WTC11 (cell line): ENCODE measurements at places on chromosomes 5 and 9. TPM values are rescaled to one million over a fixed set of nuclear protein-coding genes. Genes with fewer than 3 reads are reported as not detected.

GFRA3 gene
- total RNA-seq, result 0.69 to 1.3 TPM (median 0.94 TPM) in 3 replicates

RORB gene
- total RNA-seq, result 4.1 to 8.7 TPM (median 4.5 TPM) in 3 replicates

SLC6A18 gene
- not detected in 3 replicates for total RNA-seq

NUDT2 gene
- 17.3 to 18.3 TPM (median 17.8 TPM) in 3 replicates for total RNA-seq

GABRB2 gene
- 0.32 to 0.79 TPM (median 0.53 TPM) in 3 replicates for total RNA-seq

OR1J2 gene
- total RNA-seq, result not detected in 3 replicates

ELOVL7 gene
- total RNA-seq, result 7.1 to 8.5 TPM (median 7.8 TPM) in 3 replicates

GLRA1 gene
- not detected in 3 replicates for total RNA-seq

ADGRV1 gene
- 69.5 to 74.5 TPM (median 69.8 TPM) in 3 replicates for total RNA-seq

CCL21 gene
- total RNA-seq, result 0.37 TPM in 1 of 3 replicates, not detected in the others

PCDHB14 gene
- 2.6 to 3.5 TPM (median 2.8 TPM) in 3 replicates for total RNA-seq

SLC36A2 gene
- not detected in 3 replicates for total RNA-seq

DAB2IP gene
- total RNA-seq, result 35.0 to 52.6 TPM (median 35.7 TPM) in 3 replicates

UNC5A gene
- total RNA-seq, result 7.9 to 10.2 TPM (median 9.4 TPM) in 3 replicates

CPLANE1 gene
- total RNA-seq, result 4.8 to 6.5 TPM (median 5.7 TPM) in 3 replicates

TSSK1B gene
- not detected in 3 replicates for total RNA-seq

WDR38 gene
- total RNA-seq, result not detected in 3 replicates

OTP gene
- not detected in 3 replicates for total RNA-seq

ZNF618 gene
- 21.5 to 23.9 TPM (median 22.0 TPM) in 3 replicates for total RNA-seq

TAF11L5 gene
- total RNA-seq, result not detected in 3 replicates

ITGA1 gene
- 4.1 to 6.5 TPM (median 4.6 TPM) in 3 replicates for total RNA-seq

C1QTNF2 gene
- 0.25 to 0.52 TPM (median 0.44 TPM) in 3 replicates for total RNA-seq

CXXC5 gene
- total RNA-seq, result 77.5 to 97.2 TPM (median 78.0 TPM) in 3 replicates

WASHC1 gene
- 16.1 to 18.5 TPM (median 17.1 TPM) in 3 replicates for total RNA-seq

ZNF367 gene
- 6.3 to 7.5 TPM (median 7.4 TPM) in 3 replicates for total RNA-seq

SPINK13 gene
- total RNA-seq, result 0.17 TPM in 1 of 3 replicates, not detected in the others

NSUN2 gene
- total RNA-seq, result 73.3 to 88.4 TPM (median 74.9 TPM) in 3 replicates

WNT8A gene
- 0.16 TPM in 1 of 3 replicates, not detected in the others for total RNA-seq

CAVIN4 gene
- total RNA-seq, result 6.7 to 7.1 TPM (median 6.8 TPM) in 3 replicates

MORN5 gene
- not detected in 3 replicates for total RNA-seq

PCDHGB7 gene
- total RNA-seq, result 10.5 to 11.2 TPM (median 10.7 TPM) in 3 replicates

C9 gene
- 0.07 to 0.25 TPM (median 0.21 TPM) in 3 replicates for total RNA-seq
